ENCODE measurements at places on chromosomes 4 and X. TPM values are rescaled to one million over a fixed set of nuclear protein-coding genes. Genes with fewer than 3 reads are reported as not detected.

DNA sequence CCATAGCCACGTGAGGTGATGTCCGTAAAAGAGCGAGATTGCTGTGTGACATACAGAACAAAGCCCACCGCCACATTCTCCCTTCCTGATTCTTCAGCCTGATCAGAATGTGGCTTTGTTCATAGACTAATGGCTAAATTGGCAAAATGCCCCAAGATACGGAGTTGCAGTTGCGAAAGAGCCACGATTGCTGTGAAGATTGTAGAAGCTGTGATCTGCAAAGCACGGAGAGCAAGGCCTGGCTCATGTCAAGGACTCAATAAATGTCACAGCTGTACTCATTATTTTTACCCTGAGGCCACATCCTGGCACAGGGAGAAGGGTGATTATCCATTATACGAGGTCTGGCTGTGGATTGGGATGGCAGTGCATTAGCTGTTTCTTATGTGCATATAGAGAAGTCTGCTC is 34.2 kb downstream of the ARSD start:
- H3K27ac ChIP-seq, result no peak overlapping the region
- no peaks in the 10 kb centered on the region for H3K36me3 ChIP-seq
- no peaks in the 10 kb centered on the region for H3K27me3 ChIP-seq
- no peak overlapping the region for H3K4me3 ChIP-seq
- no peaks in the 10 kb centered on the region for H3K4me1 ChIP-seq

The CCNA2 gene
- total RNA-seq, result 0.20 TPM

DNA sequence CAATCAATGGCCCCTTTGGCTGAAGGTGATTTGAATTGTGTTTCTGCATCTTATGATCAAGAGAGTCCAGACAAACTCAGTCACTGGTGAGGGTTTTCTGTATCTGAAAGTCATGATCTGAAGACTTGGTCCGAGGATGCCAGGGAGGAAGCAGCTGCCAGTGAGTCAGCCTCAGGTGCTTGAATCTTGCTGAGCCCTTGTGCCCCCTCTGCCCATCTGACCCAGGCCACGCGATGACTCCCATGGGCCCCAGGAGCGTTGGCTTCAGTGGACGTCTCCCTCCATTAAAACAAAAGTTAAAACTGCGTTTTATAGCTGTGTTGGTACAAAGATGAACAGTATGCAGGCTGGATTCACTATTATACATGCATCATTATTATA is 62.0 kb downstream of the HTRA3 start:
- DNase-seq, result peak; percentile 69
- peaks cover 23% of the 10 kb centered on the region for H3K4me1 ChIP-seq

DNA sequence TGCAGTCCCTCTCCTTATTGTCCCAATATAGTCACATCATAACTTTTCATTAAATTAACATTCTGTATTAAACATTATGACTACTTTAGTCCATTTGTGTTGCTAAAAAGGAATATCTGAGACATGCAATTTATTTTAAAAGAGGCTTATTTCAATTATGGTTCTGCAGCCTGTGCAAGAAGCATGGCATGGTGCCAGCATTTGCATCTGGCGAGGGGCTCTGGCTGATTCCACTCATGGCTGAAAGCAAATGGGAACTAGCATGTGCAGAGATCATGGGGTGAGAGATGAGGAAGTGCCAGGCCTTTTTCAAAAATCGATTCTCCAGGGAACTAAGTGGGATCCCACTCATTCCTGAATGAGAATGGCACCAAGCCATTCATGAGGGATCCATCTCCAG is 476.3 kb upstream of the RPS6KA3 start:
- H3K36me3 ChIP-seq, result no peaks in the 10 kb centered on the region
- H3K4me1 ChIP-seq, result no peaks in the 10 kb centered on the region
- no peak overlapping the region for H3K4me3 ChIP-seq
- no peaks in the 10 kb centered on the region for H3K27me3 ChIP-seq

- no peak overlapping the region for H3K4me3 ChIP-seq
- no peaks in the 10 kb centered on the region for H3K36me3 ChIP-seq
Measured at GRCh38 chrX:118714521-118714920, 12.9 kb upstream of the IL13RA1 start.

The FHIP1A gene
- 34.7 TPM for total RNA-seq

The MAGEA12 gene
- total RNA-seq, result not detected

The L1CAM gene
- 0.05 TPM for total RNA-seq

GRCh38 chr4:87188048-87188447 is 32.4 kb downstream of the KLHL8 start:
- no peaks in the 10 kb centered on the region for H3K27me3 ChIP-seq
- H3K27ac ChIP-seq, result peak overlapping the region; percentile 62
- no peak for DNase-seq
- no peak overlapping the region for H3K4me3 ChIP-seq
- H3K4me1 ChIP-seq, result peaks cover 19% of the 10 kb centered on the region

DNA sequence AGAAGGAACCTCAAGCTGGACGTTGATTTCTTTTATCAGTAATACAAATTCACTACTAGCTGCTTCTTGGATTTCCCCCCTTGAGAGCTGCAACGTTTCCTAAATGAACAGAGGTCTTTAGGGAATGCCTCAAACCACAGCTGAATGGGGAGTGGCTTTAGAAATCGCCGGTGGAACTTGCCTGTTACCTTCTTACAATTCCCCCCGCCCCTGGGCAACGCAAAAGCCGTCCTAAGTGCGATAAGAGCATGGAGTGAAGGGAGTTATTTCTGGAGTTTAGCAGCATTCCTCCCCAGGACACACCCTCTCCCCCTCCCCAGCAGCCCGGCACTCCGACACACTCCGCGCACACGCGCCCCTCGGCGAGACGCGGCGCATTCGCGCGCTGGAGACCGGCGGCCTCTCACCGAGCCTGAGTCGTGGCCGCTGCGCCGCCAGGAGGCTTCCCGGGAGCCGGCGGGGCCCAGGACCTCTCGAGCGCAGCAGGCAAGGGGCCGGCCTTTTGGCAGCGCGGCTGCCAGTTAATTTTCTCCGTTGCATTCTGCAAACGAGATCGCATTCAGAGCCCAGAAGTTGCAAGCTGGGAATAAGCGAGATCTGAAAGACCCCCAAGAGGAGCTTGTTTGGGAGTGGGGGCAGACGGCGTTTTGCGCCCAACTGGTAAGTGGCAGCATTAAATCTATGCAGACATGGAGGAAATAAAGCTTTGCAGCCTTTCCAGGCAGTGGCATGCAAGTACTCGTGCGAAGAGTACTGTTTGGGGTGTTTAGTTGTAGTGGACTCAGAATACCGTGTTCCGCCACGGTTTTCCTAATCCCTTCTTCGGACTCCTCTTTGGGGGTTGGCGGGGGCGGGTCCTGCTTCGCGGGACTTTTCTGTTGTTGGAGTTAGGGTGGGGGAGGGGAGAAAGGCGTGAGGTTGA is 134.7 kb downstream of the PALLD start:
- H3K4me1 ChIP-seq, result peaks cover 31% of the 10 kb centered on the region
- H3K27ac ChIP-seq, result peak overlapping the region; percentile 77
- peak overlapping the region; percentile 78 for H3K4me3 ChIP-seq
- peak; percentile 69 for DNase-seq

GRCh38 chrX:49999087-49999486 is 76.7 kb downstream of the CLCN5 start:
- no peak overlapping the region for H3K27ac ChIP-seq
- no peaks in the 10 kb centered on the region for H3K36me3 ChIP-seq
- H3K4me1 ChIP-seq, result no peaks in the 10 kb centered on the region

The CT55 gene
- total RNA-seq, result not detected

DNA sequence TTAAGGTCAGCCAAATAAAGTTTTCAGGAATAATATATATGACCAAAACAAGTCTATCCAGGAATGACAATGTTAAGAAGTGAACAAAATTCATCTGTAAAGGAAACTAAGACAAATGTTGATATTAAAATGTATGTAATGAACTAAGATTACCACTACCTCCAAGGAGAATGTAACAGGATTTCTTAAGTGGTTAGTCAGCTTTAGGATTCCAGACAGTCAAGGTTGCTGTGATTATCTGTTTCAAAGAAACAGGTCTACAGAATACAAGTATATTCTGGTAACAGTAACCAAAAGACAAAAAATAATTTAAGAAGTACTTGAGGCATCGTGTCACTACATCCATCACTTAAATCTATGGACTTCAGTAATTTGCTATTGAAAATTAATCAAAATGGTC is 172.8 kb downstream of the SCFD2 start:
- no peak overlapping the region for H3K27ac ChIP-seq
- H3K4me3 ChIP-seq, result no peak overlapping the region

DNA sequence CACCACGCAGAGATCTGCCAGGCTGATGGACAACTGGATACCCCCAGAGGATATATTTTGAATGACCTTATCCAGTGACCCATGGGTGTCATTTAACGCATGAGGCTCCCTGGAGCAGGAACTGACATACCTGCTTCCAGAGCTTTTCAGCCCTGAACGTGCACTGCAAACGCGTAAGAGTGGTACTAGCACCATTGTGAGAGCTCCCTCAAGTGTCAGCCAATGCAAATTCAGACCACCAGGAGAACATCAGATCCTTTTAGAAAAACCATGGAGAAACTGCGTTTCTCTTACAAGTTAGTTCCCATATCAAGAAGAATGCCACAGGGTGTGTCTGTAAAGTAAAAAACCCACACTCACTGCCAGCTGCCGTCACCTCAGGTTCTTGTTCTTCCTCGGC is 7.3 kb downstream of the TREX2 start:
- H3K27ac ChIP-seq, result no peak overlapping the region
- no peak overlapping the region for H3K4me3 ChIP-seq
- H3K27me3 ChIP-seq, result peaks cover 9% of the 10 kb centered on the region
- no peak for DNase-seq

The SPON2 gene
- total RNA-seq, result 5.2 TPM

DNA sequence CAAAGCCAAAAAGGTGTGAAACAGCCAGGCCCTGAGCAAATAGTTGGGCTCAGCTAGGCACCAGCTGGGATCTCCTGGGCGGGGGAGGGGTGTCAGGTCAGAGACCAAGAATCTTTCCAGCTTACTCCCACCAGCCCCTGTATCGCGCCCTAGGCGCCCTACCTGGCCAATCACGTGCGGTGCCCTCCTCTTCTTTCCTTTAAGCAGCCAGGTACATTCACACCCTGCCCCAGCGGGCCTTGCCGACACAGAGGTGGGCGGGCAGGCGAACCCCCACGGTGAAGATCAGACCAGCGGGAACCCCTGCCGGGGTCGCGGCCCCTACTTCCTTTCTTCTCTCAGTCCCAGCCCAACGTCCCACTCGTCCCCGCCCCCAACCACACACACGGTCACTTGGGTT is 9.1 kb downstream of the ARHGAP36 start:
- no peaks in the 10 kb centered on the region for H3K4me1 ChIP-seq
- no peaks in the 10 kb centered on the region for H3K36me3 ChIP-seq
- H3K4me3 ChIP-seq, result no peak overlapping the region

DNA sequence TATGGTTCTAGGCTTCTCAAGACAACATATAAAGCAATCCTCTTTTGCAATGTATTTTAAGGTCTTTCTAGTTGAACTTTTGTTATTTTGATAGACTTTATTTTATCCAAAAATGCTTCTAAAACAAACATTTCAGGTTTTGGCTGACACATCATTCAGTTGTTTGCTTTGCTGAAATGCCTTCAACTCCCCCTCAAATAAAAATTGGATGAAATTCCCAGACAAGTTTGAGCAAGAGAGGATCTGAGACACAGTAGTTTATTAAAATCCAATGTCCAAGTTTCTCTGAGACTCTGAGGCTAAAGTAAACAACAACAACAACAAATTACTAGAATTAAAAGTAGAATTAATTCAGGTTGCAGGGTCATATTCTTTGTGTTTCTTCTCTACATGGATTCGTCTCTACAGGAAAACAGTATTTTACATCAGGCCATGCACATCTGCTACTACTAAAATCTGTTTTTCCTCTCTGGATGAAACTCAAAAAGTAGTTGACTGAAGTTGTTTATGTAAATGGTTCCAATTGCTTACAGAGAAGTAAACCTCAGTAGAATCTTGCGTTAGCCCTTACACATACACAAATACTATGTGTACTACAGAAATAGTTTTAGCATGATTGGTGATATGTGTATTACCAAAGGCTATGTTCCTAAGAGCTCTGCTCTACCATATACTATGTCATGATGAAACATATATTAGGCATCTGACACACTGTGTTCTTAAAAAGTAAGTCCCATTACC is 64.9 kb downstream of the PRSS12 start:
- H3K27ac ChIP-seq, result no peak overlapping the region
- no peaks in the 10 kb centered on the region for H3K27me3 ChIP-seq
- H3K4me3 ChIP-seq, result no peak overlapping the region
- no peaks in the 10 kb centered on the region for H3K4me1 ChIP-seq
- no peak for DNase-seq
- no peaks in the 10 kb centered on the region for H3K36me3 ChIP-seq

GRCh38 chrX:39759526-39760224 is 338.1 kb downstream of the BCOR start:
- no peak overlapping the region for H3K27ac ChIP-seq
- no peaks in the 10 kb centered on the region for H3K27me3 ChIP-seq
- no peak overlapping the region for H3K4me3 ChIP-seq
- no peaks in the 10 kb centered on the region for H3K36me3 ChIP-seq

DNA sequence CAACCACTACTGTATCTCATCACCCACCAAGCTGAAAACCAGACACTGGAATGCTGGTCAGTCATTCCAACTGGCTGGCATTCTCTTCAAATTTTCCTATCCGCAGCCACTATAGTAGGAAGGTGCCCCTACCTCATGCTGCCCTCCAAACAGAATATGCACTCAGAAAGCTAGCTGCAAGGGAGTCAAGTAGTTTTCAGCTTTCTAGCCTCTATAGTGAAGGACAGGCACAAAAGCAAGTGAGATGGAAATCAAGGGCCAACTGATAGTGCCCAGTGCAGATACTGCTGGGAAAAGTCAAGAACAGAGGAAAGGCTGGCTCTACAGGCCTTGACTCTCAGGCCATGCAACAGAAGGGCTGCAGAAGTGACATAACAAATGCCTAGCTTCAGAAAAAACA is 47.2 kb downstream of the BCOR start:
- no peaks in the 10 kb centered on the region for H3K27me3 ChIP-seq
- DNase-seq, result no peak
- no peaks in the 10 kb centered on the region for H3K4me1 ChIP-seq
- no peaks in the 10 kb centered on the region for H3K36me3 ChIP-seq
- no peak overlapping the region for H3K27ac ChIP-seq

Data from gastrocnemius medialis (tissue), 4 donors.